Hematopoietic multipotent progenitor cell treated with erythropoietin and hydrocortisone succinate and interleukin-3 and kit ligand, for 4 days (in vitro differentiated cells): ENCODE measurements at places on chromosomes 3 and 15.

- no peak for DNase-seq
Observed at GRCh38 chr3:57851304-57851703, 95.2 kb downstream of the SLMAP start.

GRCh38 chr15:41978534-41978933 lies 6.2 kb upstream of the EHD4 start:
- no peak for DNase-seq

GRCh38 chr3:62361261-62361660 lies 12.1 kb downstream of the FEZF2 start:
- no peak for DNase-seq

GRCh38 chr3:158920371-158920770 lies 118.5 kb downstream of the MFSD1 start:
- no peak for DNase-seq

- DNase-seq: peak; percentile 35
Observed at GRCh38 chr3:135987661-135988060, 22.1 kb downstream of the PPP2R3A start.

GRCh38 chr3:172869368-172869771 lies 118.8 kb downstream of the ECT2 start:
- DNase-seq: peak; percentile 15

DNA sequence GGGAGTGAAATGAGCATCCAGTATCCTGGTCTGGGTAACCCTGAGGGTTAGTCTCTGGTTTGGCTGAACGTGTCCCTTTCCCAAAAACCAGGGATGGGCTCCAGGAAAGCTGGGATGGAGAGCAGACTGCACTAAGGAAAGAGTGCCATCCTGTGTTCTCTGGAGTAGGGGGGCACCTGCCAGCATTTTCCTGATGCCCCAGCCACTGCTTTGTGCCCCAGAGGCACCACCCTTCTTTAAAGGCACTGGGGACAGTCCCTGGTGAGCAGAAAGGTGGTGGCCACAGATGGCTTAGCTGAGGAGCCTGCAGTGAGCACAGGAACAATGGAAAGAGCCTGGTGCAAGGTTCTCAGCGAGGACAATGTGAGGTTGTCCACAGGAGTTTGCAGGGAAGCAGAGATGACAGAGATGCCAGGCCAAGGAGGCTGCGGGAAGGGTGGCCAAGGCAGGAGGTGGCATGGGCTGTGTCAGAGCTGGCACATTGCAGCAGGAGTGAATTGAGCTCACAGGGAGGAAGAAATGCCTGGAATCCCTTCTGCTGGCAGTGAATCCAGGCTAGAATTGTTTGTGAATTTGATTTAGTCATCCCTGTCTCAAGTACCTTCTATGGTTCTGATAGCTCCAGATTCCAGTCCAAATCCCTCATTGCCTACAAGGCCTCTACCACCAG lies 39.9 kb downstream of the AMOTL2 start:
- DNase-seq: no peak

GRCh38 chr3:120364101-120364500 lies 14.9 kb upstream of the LRRC58 start:
- DNase-seq: no peak

- DNase-seq: no peak
Observed at GRCh38 chr3:34067536-34068051, 269.2 kb downstream of the PDCD6IP start.

GRCh38 chr15:70361106-70361505 lies 263.4 kb upstream of the TLE3 start:
- no peak for DNase-seq

DNA sequence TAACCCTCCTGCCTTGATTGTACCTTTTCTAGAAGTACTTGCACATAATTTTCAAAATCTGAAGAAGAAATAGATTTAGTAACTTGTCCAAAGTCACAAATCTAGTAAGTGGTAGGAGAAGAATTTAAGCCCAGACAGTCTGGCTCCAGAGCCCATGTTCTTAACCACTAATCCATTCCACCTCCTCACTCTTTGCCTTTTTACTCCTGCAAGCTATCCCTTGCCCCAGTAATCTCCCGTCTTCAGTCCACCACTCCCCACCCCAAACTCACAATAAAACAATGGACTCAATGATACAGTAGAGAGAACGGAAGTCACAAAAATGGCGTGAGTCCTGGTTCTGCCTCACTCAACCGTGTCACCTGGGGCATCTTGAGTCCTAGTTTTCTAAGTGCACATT lies 48.7 kb downstream of the SETMAR start:
- no peak for DNase-seq

DNA sequence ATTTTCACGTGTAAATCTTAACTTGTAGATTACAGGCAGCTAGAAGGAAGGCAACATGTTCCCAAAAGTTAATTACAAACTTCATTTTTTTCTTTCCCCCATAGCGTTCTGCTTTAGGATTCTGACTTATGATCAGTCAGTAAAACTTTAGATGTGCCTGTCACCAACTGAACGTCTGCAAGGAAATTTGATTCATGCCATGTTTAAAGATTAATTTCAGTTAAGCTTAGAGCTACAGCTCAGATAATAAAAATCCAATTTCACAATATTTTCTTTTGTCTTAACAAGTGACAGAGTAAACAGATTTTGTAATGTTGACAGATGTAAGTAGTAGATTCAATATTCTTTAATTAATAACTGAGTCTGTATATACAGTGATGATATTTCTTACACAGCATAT lies 253.1 kb downstream of the NFKBIZ start:
- DNase-seq: no peak

- no peak for DNase-seq
Observed at GRCh38 chr3:114114719-114115118, 58.2 kb downstream of the QTRT2 start.

GRCh38 chr3:53169045-53169831 lies 8.2 kb downstream of the PRKCD start:
- DNase-seq: peak; percentile 77

- no peak for DNase-seq
Observed at GRCh38 chr3:31106912-31107311, 212.5 kb upstream of the GADL1 start.

DNA sequence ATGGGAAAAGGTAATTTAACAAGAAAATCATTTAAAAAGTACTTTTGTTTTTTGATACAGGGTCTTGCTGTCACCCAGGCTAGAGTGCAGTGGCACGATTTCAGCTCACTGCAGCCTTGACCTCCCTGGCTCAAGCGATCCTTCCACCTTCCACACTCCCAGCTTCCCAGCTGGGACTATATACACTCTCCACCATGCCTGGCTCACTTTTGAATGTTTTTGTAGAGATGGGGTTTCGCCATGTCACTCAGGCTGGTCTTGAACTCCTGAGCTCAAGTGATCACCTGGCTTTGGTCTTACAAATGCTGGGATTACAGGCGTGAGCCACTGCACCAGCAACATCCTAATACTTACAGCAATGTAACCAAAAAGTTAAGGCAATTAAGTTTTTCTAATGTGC lies 3.5 kb upstream of the ZBTB11 start:
- no peak for DNase-seq

DNA sequence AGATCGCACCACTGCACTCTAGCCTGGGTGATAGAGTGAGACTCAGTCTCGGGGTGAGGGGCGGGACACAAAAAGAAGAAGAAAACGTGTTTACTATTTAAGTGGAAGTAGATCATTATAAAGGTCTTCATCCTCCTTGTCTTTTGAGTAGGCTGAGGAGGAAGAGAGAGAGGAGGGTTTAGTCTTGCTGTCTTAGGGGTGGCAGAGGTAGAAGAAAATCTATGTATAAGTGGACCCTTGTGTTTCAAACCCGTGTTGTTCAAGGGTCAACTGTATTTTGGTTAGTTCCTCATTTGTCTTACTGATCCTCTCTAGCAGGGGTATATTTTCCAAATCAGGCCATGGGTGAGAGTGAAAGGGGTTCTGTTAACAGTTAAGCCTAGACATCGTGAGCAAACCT lies 40.1 kb downstream of the TRIM71 start:
- DNase-seq: no peak

GRCh38 chr3:140816372-140817195 lies 125.1 kb upstream of the SLC25A36 start:
- peak; percentile 10 for DNase-seq

GRCh38 chr15:71844916-71845315 lies 34.6 kb downstream of the NR2E3 start:
- DNase-seq: no peak

GRCh38 chr15:69015591-69015990 lies 1.1 kb downstream of the NOX5 start:
- no peak for DNase-seq

DNA sequence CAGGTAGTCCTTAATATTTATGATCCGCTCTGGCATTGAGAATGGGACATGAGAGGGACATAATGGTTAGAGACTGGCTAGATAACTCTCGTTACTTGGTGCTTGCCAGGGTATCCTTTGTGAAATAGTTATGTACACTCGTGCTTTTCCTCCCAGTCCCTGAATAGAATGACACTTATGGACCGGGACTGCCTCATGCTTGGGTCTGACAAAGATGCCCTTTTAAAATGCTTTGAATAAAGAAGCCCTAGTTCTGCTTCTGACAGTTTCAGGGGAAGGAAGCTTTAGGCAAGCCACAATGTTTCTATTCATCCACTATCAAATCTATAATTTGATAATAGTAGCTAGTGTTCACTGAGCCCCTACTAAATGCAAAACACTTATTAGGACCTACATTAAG lies 29.4 kb downstream of the POLR2M start:
- no peak for DNase-seq

DNA sequence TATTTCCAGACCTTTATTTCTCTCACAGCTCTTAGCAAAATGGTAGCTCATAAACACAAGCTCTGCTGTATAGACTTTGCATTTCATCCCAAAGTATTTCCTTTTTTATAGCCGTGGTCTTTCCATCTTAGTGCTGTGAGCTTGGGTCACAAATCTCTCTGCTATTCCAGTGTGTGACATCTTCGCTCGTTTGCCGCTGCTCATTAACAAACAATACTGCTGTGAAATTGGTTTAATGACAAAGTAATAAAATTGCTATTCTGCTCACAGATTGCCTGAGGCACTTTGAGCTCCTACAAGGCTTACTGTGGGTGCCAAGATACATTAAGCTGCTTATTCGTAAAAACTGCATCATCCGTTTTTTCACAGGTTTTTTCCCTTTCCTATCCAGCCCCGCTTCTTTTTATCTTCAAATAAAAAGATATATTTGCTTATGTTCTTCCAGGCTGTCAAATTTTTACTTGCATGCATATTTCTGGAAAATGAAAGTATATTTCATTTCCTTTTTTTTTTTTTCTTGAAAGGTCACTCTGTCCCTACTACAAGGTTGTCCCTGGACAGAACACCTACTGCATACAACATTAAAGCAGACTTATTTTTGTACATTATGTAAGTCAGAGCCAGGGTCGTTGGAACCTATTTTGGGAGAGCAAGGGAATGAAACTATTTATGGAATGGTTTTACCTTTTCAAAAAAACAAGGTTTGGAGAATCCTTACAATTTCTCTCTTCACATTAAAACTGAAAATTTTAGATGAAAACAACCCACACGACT lies 174.5 kb downstream of the MEIS2 start:
- DNase-seq: no peak

- DNase-seq: peak; percentile 19
Observed at GRCh38 chr3:25448750-25449692, 21.0 kb downstream of the RARB start.

DNA sequence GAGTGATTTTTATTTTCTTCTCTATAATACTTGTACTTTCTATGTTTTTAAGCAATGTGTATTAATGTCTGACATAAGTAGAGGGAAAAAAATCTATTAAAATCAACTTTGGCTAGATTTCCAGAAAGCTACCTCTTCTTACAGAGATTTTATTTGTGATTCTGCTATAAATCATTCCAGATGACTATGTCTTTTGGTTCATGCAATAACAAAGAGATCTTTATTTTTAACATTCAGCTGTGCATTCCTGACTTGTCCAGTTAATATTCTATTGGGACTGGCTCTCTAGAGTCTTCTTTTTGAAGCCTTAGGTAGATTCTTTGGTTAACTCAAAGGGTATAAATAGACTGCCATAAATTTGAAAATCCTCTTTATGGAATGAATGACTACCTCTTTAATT lies 74.3 kb upstream of the ARPP21 start:
- DNase-seq: no peak

DNA sequence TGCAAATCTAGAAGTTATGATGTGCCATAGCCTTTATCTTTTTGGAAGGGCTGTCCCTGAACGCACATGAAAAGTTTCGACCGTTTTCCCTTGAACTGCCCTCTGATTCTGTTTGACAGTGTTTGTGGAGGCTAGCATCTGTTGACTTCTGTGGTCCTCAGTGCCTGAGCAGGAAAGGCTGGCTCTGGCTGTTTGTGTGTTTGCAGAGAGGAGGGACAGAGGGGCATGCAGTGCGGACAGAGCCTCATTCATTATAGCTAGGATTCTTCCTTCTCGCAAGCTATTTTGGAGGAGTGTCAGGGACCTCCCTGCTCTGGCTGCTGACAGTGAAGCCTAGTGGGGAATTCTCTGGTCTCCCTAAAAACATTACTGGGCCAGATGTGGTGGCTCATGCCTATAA lies 64.5 kb downstream of the CDAN1 start:
- DNase-seq: no peak

DNA sequence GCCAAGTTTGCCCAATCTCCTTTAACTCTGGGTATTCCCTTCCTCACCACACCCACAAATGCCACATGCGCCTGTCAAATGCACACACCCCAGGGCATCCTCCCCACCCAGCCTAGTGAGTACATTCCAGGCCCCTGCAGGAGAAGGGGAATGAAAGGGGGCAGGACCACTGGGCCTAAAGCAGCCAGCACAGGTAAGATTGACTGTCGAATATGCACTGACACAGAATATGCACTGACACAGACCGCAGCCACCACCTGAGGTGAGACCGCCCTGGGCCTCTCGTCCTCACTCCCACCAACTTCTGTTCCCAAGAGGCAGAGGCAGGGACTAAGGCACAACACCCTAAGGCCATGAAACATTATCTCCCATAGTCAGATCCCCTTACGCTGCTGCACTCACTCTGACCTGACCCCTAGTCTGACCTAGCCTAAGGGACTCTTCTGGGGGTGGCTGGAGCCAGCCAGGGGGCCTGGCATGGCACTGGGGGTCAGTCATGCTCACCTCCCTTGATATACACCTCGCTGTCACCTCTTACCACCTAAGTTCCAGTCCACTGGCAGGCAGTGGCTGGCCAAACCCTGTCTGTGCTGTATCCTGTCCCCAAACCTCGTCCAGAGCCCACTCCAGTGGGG lies 10.8 kb downstream of the AP3B2 start:
- DNase-seq: no peak

- DNase-seq: peak; percentile 83
Observed at GRCh38 chr3:40299721-40300335, 9.7 kb upstream of the EIF1B start.

DNA sequence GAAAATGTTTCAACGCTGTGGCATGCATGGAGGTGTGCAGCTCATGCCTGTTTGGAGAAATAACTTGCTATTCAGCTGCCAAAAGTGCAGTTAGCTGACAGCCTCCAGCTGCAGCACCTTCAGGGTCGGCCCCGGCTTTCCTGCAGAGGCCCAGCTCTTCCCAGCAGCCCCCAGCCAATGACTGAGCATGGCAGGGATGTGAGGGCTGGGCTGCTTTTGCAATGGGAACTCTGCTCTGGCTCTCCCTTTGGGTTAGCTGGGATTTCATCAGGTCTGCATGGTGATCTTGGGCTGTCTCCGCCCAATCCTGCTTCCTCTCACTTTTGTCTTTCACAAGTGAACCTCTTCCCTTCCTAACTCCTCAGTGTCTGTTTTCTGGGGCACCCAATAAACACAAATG lies 396.6 kb downstream of the EPHB1 start:
- DNase-seq: no peak

- DNase-seq: no peak
Observed at GRCh38 chr3:183131735-183132134, 30.8 kb downstream of the LAMP3 start.
